ENCODE measurements at places on chromosomes 5 and 9. TPM values are rescaled to one million over a fixed set of nuclear protein-coding genes. Genes with fewer than 3 reads are reported as not detected.

VCAN gene
- total RNA-seq: not detected

ENTPD2 gene
- total RNA-seq: not detected

OR1L8 gene
- total RNA-seq: not detected

WNT8A gene
- not detected for total RNA-seq

TOR1A gene
- total RNA-seq: 54.6 TPM

FAM200C gene
- 1.0 TPM for total RNA-seq

PAX5 gene
- total RNA-seq: 0.11 TPM

ARHGEF37 gene
- total RNA-seq: 0.80 TPM

CYLC2 gene
- not detected for total RNA-seq

ANKRD20A1 gene
- total RNA-seq: 2.3 TPM

ARID3C gene
- 0.14 TPM for total RNA-seq

PLAC8L1 gene
- not detected for total RNA-seq

GABRP gene
- not detected for total RNA-seq

GLRX gene
- total RNA-seq: 48.9 TPM

C1QTNF2 gene
- total RNA-seq: not detected

ALG2 gene
- 31.8 TPM for total RNA-seq

Data from T-helper 2 cell treated with Interferon-gamma antibody and Interleukin-4, amounts not matched to agents 100 ng/mL and 5 ng/mL, for 36 hours (primary cell).